ENCODE measurements at places on chromosomes 5 and 9.

- DNase-seq = no peak
These were observed 28.6 kb downstream of the CYFIP2 start for GRCh38 chr5:157294407-157295091.

DNA sequence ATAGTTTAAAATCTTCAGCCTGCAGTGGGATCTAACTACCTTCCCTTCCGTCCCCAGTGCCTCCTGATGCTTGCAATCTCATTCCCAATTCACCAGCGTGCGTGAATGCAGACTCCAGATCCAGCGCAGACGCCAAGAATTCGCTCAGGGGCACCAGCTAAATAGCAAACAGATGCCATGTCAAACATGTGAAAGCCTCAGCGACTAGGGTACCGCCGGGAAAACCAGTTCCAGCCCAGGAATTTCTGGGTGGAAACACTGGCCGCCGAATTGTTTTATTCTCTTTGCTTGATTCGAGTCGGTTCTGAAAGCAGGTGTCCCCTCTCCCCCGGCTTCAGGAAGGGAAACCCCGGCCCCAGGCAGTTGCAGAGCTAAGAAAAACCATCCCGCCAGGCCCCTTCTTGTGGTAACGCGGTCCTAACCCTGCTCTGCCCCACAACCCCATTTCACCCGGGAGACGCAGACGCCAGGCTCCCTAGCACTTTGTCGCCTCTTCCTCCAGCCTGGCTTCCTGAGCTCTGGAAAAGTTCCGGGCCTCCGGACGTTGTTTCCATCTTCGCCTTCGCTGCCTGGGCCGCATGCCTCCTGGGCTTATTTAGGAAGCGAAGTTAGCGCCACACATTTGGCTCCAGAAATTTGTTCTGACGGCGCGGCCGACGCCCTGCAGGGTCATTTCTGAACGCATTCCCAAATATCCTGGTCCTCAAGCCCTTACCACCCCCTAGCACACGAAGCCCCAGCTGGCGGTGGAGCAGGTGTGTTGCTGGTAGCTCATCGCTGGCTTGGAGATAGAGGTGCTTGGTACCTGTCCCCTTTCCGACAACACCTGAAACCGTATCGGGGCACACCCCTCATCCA lies 665 bp upstream of the LVRN start:
- DNase-seq = no peak

DNA sequence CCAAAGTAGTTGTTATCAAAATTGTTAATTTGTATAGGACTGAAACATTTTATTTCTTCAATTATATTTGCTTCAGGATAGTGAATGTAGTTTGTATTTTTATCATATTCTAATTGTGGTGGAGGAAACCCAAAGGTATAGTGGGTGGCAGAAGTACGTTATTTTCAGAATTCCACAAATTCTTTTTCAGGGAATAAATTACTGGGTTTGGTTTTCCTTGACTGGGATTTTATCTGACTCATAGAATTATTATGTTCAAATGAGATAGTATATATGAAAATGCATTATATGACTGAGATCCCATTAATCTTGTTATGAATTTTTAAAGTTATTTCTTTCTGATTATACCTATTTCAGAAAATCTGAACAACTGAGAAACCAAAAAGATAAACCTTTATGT lies 73.7 kb downstream of the VPS13A start:
- no peak for DNase-seq

GRCh38 chr5:179817890-179818745 lies 2.6 kb upstream of the SQSTM1 start:
- no peak for DNase-seq

GRCh38 chr9:126114850-126115460 lies 211.7 kb upstream of the MVB12B start:
- no peak for DNase-seq

GRCh38 chr5:35213608-35214007 lies 16.7 kb downstream of the PRLR start:
- no peak for DNase-seq

DNA sequence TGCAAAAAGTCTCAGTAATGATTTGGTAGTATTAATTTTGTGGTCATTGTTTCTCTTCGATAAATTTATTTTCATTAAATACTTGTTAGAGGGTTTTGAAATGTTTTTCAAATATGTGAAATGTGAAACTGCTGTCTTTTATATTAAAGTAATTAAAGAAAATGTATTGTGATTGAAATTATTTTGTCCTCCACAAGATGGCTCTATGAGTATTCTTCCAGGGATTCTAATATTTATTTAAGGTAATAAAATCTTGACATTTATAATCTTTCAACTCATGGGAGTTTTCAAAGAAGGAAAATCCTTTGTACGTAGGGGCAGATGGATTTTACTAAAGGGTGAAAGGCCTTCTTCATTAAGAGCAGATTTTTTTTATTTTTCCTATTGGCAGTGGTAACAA lies 19.3 kb downstream of the ISOC1 start:
- DNase-seq = no peak

GRCh38 chr9:22415941-22416691 lies 30.5 kb upstream of the DMRTA1 start:
- no peak for DNase-seq

DNA sequence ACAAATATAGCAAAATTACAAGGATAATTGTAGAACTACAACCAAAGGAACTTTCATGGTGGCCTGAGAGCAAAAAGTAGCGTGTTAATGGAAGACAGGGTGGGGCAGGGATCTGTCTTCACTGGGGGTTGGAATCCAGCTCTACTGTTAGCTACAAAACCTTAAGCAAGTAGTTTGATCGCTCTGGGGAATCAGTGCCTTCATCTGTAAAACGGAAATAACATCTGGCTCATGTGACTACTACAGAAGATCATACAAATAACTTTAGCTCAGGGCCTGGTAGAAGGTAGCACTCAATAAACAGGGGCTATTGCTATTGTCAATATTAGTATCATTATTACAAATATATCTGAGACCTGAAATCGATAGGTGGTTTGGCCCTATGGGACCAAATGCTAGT lies 40.4 kb downstream of the ZNF608 start:
- no peak for DNase-seq

DNA sequence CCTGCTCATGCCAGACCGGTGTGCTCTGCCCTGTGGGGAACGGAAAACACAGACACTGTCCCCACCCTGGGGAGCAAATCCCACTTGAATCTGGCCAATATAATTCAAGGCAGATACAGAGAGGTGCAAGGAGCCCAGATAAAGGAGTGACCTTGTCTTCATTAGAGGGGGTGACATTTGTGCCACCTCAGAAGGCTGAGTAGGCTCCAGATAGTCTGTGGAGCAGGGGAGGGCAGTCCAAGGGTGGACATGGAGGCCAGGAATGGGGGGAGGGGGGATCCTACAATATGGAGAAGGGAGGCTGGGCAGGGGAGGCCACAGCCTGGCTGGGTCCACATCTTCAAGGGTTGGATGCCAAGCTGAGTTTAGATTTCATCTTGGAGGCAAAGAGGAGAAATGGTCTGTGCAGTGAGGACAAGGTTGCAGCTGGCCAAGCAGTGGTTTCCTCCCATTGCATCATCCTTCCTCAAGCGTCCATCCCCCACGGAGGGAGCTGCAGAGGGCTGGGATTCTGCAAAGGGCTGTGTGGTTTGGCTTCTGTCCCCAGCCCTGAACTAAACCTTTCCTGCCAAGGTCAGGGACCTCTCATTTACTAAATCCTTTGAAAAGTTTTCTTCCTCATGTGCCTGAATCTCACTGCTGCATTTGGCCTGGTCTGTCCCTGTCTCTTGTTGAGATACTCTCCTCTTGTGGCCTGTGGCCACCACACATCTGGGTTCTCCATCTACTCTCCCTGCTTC lies 60.1 kb downstream of the GALNT12 start:
- no peak for DNase-seq

Data from NCI-H526 treated with DMSO at 0.1 percent for 48 hours (cell line).